ENCODE measurements at places on chromosomes 2 and 18.
A peak's percentile ranks its signal among the peaks of the same experiment; 100 is the strongest.

DNA sequence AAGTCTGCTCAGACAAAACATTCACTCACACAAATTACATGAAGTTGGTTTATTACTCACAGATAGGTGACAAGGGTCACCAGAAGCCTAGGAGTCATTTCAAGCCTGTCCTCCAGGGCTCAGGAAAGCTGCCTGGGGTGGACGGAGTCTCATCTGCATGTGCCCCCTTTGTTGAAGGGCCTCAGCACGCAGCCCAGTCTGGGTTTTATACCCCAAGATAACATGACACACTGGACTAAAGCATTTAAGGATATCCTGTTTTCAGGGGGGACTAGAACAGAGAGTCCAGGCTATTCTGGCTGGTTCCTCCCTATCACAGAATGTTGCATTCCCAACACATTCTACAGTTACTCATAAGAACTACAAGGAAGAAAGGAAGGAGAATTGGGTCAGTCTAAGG, 164.7 kb downstream of the MREG start:
- no peak for DNase-seq

GRCh38 chr18:27007880-27008279, 142.4 kb upstream of the AQP4 start:
- no peak for DNase-seq

DNA sequence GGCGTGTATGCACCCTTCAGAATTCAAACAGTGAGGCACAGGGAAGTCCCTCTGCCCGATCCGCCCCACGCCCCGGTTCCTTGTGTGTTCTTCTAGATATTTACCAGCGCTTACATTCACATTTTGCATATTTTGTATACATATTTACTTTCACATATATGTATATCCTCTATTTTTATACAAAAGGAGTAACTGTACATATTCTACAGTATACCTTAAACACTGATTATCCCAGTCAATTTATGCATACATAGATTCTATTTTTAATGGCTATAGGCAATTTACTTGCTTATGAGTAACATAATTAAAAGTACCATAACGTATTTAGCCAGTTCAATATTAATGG, 307 bp upstream of the DUSP11 start:
- no peak for DNase-seq

DNA sequence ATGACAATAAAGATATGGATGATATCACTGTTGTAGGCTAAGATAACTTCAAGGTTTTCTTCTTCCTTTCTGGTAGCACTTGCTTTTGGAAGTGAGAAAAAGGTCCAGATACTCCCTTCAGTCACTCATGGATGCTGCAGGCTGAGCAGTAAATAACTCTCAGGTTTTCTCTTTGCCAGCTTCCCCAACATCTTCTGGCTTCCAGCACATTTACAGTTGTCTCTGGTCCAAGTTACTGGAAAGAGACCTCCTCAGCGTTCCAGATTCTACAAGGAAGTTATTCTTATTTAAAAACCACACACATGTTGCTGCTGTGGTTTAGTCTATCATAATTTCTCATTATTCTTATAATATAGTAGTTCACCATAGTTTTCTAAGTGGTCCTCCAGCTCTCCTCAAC, 383.4 kb downstream of the PLCL1 start:
- no peak for DNase-seq

DNA sequence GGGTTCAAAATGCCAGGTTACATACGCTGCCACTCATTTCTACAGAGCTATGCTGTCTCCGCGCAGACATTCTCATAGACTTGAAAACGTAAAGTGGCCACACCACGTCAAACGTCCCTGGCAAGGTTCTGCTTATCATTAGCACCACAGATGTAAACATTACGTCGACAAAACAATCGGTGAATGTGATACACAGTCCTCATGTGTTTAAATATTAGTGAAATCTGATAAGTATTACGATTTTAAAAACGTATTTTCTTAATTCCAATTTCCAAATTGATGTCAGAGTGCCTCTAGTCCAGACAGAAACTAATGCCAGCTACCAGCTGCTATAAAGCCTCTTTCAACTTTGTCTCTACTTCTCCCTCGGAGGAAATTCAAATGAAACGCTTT, 1.2 kb downstream of the STK17B start:
- DNase-seq = no peak

DNA sequence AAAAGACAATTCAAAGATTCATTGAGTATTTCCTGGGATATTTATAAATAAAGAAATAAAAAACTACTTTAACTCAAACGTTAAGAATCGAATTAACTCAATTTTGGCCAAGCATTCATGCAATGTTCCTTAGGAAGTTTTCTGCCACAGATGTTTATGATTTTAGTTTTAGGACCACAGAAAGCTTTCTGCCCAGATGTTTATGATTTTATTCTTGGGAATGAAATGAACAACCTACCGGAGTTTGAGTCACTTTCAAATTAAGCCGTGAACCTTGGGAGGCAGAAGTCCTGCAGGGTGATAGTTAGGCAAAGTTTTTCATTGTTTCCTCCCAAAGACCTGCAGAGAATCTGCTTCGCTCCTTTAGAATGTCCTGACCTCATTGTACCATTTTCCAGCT, 34.7 kb upstream of the MBP start:
- no peak for DNase-seq

DNA sequence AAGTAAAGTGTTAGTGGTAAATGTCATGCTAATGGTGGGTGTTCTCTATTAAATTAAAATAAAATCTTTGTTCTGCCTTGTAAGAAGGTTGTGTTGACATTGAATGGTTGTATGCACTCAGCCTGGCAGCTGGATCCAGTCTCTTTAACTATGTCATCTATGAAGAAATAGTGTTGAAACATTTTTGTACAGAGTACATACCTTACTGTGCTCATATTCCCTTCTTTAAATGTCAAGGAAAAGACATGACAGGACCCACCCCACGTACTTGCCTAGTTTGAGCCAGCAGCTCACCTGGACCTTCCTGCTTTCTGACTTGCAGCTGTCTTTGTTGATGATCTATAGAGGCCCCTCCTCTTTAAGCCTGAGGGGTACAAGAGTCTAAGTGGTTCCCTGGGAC, 85.6 kb upstream of the ST3GAL5 start:
- DNase-seq = no peak

GRCh38 chr2:208049006-208049405, 23.7 kb upstream of the PLEKHM3 start:
- no peak for DNase-seq

- DNase-seq = no peak
These were observed 106.2 kb downstream of the INHBB start for GRCh38 chr2:120452131-120452530.

GRCh38 chr2:195961873-195962272, 106.8 kb downstream of the DNAH7 start:
- DNase-seq = no peak

GRCh38 chr2:429575-430254, 141.8 kb upstream of the ALKAL2 start:
- no peak for DNase-seq

DNA sequence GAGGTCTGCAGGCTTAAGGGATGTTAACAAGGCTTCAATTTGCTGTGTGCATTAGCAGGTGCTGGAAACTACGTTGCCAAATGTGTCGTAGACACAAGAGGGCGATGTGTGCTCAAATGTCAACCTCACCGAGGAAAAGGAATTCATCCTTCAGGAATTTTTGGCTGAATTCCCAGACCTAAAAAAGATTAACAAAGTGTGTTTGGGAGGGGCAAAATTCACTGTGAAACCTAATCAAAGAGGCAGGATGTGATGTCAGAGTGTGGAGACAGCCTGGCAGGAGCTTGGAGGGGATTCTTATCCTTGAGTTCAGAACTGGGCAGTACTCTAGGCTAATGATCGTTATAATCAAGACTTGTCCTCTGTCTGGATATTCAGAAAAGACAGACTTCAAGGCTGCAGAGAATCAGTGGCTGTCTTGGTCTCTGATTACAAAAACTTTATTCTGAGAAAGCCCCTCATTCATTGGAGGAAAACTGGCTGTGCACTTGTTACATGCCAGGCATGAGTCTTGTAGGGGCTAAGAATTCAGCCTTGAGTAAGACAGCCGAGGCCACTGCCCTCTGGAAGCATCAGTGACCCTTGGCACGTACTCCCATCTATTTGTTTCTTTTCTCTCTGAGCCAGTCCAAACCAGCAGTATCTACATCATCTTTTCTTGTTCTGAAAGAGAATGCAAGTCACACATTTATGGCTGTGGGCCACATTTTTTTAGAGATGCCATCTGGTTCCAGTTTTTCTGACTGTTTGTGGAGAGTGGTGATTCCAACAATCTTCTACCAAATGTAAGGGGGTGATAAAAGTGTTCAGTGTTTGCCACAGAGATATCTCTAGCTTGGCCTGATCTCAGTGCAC, 18.7 kb upstream of the SCYGR1 start:
- DNase-seq = no peak

- DNase-seq = no peak
These were observed 75.2 kb downstream of the SLC5A7 start for GRCh38 chr2:108061439-108062042.

DNA sequence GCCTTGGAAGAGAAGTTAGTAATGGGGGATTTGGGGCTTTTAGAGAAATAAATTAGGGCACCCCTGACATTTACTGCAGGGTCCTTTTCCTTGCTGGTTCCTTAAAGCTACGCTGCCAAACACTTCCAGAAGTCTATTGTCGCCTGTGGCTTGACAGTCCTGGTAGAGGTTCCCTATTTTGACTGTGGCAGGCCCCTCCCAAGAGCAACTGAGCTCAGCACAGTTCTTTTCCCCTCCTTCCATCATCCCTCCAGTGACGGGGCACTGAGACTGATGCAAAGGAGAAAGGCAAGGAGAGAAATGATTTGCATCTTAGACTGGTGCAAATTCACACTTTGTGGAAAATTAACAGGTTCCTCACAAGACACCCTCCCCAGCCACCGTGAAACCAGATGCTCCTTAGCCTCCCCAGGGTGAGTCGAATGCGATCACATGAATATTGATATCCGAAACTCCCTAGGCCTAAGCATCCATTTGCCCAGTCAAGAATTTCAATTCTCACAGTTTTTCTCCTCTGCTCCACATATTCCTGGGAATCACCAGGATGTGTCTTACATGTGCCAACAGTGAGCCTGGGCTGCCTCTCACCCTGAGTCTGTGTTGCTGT, 45.4 kb downstream of the RABL2A start:
- DNase-seq = no peak

- DNase-seq = no peak
These were observed 81.7 kb upstream of the CTAGE1 start for GRCh38 chr18:22499421-22499820.

DNA sequence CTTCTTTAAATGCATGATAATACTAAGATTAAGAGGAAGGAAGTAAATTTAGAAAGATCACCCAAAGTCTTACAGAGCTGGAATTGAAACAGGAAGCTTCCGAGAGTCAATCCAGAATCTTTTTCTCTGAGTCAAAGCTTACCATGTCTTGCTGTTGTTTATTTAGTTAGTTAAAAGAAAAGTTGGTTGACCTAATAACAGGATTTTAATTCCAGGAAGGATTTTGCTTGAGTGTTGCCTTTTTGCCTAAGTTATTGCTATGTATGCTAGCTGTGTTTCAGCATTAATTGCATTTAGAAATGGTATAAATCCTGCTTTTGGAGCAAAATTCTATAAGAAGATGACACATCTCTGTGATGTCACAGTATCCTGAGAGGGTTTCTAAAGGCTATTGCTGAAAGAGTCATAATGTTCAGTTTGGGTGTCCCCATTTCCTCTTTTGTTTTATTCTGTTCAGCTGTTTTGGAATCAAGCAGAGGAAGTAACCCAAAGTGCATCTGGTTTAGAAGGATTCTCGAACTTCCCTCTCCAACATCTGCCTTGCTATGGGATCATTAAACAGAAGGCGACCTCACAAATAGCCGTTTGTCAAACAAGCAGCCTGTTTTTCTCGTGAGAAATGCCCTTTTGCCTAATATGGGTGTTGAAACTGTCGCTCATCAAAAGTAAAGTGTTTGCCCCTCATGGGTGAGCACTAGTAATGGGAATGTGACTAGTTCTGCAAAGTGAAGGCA, 271.5 kb upstream of the MMADHC start:
- no peak for DNase-seq

DNA sequence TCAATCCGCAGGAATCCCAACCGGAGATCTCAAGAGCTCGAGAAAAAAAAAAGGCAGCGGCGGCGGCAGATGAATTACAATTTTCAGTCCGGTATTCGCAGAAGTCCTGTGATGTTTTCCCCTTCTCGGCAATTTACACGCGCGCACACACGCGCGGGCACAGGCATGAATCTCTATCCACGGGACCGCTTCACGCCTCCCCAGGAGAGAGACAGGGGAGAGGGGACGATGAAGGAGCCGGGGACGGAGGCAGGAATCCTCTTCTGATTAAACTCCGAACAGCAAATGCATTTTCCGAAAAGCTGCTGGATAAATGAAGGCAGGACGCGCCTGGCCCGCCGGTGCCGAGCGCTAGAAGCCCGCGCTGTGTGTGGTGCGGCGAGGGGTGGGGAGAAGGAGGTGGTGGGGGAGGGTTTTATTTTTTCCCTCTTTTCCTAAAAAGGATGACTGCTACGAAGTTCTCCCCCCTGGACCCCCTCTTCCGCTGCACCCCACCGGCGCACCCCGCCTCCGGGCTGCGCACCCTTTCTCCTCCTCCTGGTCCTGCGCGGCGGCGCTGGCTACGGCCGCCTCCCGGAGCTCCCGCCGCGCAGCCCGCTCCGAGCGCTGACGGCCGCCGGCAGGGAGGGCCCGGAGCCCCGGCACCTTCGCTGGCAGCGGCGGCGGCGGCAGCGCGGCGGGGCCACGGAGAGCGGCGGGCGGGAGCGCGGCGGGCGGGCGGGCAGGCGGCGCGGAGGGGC, at the start of gene BCL2:
Gene BCL2 (minus strand): TSS at position 387 of the 740 bp plus-strand sequence.
- DNase-seq = peak; percentile 22

- no peak for DNase-seq
These were observed 31.9 kb downstream of the PPP4R3B start for GRCh38 chr2:55585451-55586080.

GRCh38 chr2:233422050-233422639, 67.9 kb downstream of the DGKD start:
- no peak for DNase-seq

GRCh38 chr2:64651590-64651989, 2.1 kb downstream of the SERTAD2 start:
- no peak for DNase-seq

DNA sequence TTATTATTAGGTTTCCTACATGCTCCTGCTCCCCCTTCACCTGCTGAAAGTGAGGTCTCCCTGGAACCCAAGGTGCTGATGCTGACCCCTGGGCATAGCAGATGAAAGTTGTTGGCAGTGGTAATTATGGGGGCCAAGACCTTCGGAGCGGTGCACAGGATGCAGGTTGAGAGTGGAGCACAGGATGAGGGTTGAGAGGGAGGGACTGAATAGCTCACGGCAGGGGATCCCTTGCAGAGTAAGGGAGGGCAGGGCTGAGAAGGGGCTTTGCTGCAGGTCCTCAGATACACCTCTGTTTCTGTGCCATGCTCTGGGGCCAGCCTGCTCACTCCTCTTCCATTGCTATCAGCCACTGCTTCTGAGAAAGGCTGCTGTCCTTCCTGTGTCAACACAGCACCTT, 163.3 kb downstream of the FHOD3 start:
- no peak for DNase-seq

- DNase-seq = no peak
These were observed 4.5 kb upstream of the RMDN2 start for GRCh38 chr2:37920570-37920969.

DNA sequence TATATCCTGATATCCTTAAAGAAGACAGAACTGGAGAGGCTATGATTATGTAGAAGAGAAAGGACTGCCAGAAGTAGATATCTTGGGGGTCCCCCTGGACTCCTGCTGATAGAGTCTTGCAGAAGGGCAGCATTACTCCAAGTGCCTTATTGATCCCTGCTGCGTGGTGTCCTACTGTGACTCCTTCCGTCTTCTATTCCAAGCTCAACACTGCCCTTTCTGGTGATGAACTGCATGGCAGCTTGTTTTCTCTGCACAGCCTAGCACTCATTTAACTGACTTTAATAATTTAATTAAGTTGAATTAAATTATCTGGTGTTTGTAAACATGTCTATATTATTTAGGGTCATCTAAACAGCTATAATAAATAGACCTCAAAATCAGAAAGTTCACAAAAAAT, 194.1 kb upstream of the DSEL start:
- no peak for DNase-seq
